ENCODE measurements at places on chromosomes 2 and 18. TPM values are rescaled to one million over a fixed set of nuclear protein-coding genes. Genes with fewer than 3 reads are reported as not detected.

RAB27B gene
- 1.3 TPM for total RNA-seq

ATG9A gene
- total RNA-seq: 35.1 TPM

SCN7A gene
- 0.90 TPM for total RNA-seq

ZNF512 gene
- total RNA-seq: 32.2 TPM

ADRA2B gene
- total RNA-seq: not detected

CCDC74A gene
- total RNA-seq: 3.8 TPM

MC5R gene
- not detected for total RNA-seq

THSD7B gene
- not detected for total RNA-seq

DNAJC5G gene
- total RNA-seq: not detected

HAAO gene
- not detected for total RNA-seq

PRR30 gene
- total RNA-seq: not detected

- H3K36me3 ChIP-seq: no peaks in the 10 kb centered on the region
- no peak overlapping the region for H3K4me3 ChIP-seq
- no peak overlapping the region for H3K27ac ChIP-seq
- peaks cover 1% of the 10 kb centered on the region for H3K27me3 ChIP-seq
Measured at GRCh38 chr18:63283305-63284094, 36.1 kb downstream of the BCL2 start.

GRCh38 chr18:56804395-56804794, 153.2 kb downstream of the WDR7 start:
- H3K27ac ChIP-seq: no peak overlapping the region
- no peaks in the 10 kb centered on the region for H3K36me3 ChIP-seq
- H3K27me3 ChIP-seq: no peaks in the 10 kb centered on the region
- DNase-seq: no peak

DNA sequence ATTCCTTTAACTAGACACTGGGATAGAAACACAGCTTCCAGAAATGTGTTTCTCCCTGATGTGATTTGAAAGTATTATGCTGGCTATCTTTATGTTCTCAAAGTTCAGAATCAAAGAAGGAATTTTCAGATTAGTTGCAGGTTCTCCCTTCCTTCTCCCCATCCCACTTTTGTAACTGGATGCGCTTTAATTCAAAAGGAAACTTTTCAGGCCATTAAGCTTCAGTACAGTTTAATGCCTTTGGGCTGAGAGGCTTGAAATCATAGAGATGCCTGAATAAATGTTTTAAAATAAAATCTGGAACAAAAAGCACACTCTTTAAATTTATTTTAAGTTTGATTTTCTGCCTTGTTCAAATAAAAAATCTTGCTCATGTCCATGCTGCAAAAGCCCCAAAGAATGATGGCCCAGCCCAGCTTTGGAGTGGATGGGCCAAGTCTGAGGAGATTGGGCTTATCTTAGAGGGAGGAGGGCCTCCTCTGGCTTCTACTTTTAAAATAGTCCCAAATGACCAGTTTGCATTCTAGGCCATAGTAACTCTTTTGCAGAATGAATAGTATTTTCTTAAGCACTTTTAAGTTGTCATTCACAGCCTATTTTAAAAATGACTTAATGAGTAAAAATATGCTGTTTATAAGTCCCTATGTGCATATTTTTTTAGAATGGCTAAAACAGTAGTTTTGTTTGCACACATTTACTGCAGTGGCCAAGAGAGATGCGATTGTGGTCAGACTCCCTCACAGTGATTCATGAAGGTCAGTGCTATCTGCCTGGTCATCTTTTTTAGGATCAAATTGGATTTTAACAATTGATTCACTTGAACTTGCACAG, 129.2 kb downstream of the MTX2 start:
- no peak overlapping the region for H3K27ac ChIP-seq

DNA sequence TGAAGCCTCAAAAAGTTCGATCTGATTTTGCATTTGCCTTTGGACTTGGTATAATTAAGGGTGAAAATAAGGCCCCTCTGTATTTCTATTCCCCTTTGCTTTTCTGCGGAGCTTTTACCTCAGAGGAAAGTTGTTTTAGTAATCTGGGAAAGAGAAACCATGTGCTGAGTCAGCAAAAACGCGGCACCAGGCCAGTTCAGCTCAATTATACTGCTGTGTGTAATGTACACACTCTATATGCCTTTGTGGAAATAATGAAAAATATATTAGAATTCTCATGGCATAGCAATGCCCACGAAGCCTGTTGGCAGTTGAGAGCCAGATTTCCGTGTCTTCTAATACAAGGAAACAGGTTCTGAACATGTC, 161.9 kb upstream of the SIX2 start:
- no peaks in the 10 kb centered on the region for H3K36me3 ChIP-seq
- H3K27me3 ChIP-seq: peaks cover 50% of the 10 kb centered on the region
- H3K4me1 ChIP-seq: no peaks in the 10 kb centered on the region
- no peak overlapping the region for H3K4me3 ChIP-seq
- DNase-seq: no peak
- H3K27ac ChIP-seq: no peak overlapping the region

GRCh38 chr2:144615866-144616565, 96.1 kb upstream of the ZEB2 start:
- no peak overlapping the region for H3K4me3 ChIP-seq
- no peak for DNase-seq
- H3K4me1 ChIP-seq: no peaks in the 10 kb centered on the region
- no peaks in the 10 kb centered on the region for H3K27me3 ChIP-seq
- no peak overlapping the region for H3K27ac ChIP-seq

DNA sequence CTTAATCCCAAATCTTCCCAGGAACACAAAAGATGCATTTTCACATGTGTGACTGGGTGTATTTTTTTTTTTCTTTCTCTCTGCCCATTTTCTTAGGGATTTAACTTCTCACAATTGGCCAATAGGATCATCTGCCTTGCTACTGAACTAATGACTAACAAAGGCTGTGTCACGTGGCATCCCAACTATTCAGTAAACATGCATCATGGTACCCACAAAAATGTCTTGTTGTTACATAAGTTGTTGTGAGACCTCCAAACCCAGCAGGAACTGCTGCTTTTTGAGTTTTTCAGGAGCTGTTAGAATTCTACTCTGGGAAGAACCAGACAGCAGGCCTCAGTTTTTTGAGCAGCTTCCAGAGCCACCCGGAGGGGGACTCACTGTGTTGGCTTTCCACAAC, 31.9 kb downstream of the GAD1 start:
- peak; percentile 40 for DNase-seq
- H3K27ac ChIP-seq: no peak overlapping the region
- H3K4me3 ChIP-seq: no peak overlapping the region

GRCh38 chr2:181828122-181828705, 63.3 kb upstream of the ITPRID2 start:
- H3K36me3 ChIP-seq: no peaks in the 10 kb centered on the region
- DNase-seq: no peak
- H3K4me1 ChIP-seq: no peaks in the 10 kb centered on the region
- H3K4me3 ChIP-seq: no peak overlapping the region
- H3K27ac ChIP-seq: no peak overlapping the region

- H3K4me3 ChIP-seq: no peak overlapping the region
- DNase-seq: peak; percentile 81
Measured at GRCh38 chr2:212227755-212228154, 310.8 kb downstream of the ERBB4 start.

DNA sequence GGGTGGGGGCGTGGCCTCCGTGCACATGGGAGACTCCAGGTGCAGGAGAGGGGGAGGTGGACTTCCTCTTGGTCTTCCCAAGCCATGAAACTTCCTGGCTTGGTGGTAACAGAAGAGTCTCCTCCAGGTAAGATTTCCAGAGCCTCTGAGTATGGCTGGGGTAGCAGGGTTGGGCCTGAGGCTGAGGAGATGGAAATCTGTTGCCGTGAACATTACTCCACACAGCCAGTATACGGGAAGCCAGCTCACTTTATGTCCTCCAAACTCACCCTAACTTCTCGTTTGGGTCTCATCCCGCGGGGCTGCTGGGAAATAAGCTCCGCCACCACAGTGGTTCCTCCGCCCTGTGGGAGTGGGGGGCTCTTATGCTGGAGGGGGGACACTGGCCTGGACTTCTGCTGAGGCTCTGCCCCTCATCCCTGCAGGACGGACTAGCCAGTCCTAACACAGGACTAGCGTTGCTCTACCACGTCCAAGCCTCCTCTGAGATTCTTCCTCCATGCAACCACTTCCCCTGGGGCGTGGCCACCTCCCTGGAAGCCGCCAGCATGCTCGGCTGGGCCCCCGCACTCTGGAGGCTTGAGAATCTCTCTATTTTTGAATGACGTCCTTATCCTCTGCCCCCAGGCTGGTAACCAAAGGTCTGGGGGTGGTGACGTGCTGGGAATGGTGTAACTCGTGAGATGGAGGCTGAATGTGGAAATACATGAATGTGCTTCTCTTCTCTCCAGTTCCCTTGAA, 777 bp upstream of the RAB17 start:
- DNase-seq: no peak
- H3K4me1 ChIP-seq: peaks cover 6% of the 10 kb centered on the region
- H3K36me3 ChIP-seq: no peaks in the 10 kb centered on the region
- no peak overlapping the region for H3K27ac ChIP-seq
- no peaks in the 10 kb centered on the region for H3K27me3 ChIP-seq

DNA sequence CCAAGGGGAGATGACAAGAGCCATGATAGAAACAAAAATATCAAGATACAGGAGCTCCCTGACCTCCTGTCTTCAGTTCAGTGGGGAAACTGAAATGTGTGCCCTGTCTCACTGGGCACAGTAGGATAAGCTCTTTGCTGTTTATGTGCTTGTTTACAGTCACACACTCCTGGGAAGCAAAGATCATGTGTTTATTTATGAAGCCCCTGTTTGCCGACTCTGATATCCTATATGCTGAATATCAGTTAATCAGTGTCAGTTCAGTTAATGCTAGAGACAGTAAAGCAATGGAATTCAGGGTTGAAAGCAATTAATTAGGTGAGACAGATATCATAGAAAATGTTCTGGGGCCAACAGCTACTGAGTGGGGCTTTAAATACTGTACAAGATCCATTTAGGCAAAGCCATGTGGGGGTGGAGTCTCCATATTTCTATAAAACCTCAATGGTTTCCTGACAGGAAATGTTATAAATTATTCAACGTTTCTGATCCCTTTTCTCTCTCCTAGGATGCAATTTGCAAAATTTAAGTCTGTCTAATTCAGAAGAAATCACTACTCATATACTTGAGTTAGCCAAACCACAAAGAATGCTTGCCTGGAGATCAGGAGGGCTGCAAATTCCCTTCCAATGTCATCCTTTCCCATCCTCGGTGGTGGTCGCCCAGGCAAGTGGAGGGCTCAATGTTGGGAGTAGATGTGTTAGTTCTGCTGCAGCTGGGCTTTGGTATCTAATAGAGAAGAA, 551.3 kb downstream of the CMPK2 start:
- H3K4me1 ChIP-seq: no peaks in the 10 kb centered on the region
- H3K27ac ChIP-seq: no peak overlapping the region
- DNase-seq: no peak
- no peak overlapping the region for H3K4me3 ChIP-seq

DNA sequence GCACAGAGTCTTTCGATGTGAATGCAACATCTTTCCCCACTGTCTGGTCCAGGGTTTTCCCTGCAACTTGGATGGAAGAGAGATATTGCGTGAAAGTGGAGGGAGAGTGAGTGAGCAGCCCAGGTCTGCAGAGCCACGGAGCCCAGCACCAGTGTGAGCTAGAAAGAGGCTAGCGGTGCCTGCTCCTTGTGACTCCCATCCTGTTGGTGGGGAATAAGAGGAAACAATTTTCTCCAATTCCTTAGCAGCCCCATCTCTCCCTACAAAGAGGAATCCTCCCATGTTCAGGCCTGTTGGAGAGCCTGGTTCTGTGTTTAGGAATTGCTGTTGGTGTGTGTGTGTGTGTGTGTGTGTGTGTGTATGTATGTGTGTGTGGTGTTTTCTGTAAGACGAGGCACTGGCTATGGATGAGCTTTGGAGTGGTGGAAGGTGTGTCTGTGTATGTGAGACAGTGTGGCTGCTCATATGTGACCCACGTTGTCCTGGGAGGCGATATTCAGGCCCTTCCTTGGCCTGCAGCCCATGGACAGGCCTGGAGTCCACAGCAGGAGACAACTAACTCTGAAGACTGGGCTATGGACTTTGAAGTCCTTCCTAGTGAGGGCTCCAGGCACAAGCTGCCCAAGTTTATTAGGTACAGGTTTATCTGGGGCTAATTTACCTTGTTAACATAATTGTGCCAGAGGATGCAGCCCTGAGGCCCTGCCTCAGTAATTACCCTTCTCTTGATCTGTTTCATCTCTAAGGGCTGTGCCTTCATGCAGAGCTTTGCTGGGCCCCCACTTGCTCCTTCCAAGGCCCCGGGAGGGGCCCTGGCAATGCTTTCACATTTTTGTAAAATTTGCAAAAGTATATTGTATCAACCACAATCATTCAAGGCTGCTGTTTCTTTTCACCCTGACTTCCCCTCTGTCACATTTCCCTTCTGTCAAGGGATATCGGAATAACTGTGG, 88.6 kb upstream of the HAAO start:
- no peaks in the 10 kb centered on the region for H3K27me3 ChIP-seq
- no peak for DNase-seq

DNA sequence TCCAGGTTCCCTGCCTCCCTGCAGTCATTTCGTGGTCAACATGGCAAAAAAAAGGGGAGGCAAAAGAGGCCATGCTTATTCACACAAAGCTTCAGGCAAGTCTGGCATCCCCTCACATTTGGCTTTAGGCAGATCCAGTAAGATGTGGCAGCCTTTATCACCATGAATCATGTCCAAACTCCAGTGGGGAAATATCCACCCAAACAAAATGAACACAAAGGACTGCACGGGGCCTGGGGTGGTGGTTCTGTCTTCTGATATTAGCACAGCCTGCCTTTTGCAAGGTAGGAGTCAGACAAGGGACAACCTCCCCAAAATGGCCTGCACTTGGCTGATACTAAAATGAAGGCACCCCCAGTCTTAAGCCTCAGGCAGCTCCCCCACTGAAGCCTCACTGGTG, 129.9 kb downstream of the ZBTB7C start:
- no peak for DNase-seq
- no peak overlapping the region for H3K27ac ChIP-seq
- no peaks in the 10 kb centered on the region for H3K27me3 ChIP-seq
- no peaks in the 10 kb centered on the region for H3K36me3 ChIP-seq
- H3K4me3 ChIP-seq: no peak overlapping the region

GRCh38 chr2:232416521-232417470, 10.2 kb downstream of the ALPG start:
- H3K27me3 ChIP-seq: peaks cover 83% of the 10 kb centered on the region
- no peak overlapping the region for H3K4me3 ChIP-seq
- no peaks in the 10 kb centered on the region for H3K4me1 ChIP-seq
- H3K36me3 ChIP-seq: no peaks in the 10 kb centered on the region
- DNase-seq: no peak
